ENCODE measurements at places on chromosomes 5 and 9.
A peak's percentile ranks its signal among the peaks of the same experiment; 100 is the strongest.

GRCh38 chr5:81537905-81538547, 144.1 kb upstream of the ACOT12 start:
- DNase-seq, result no peak

DNA sequence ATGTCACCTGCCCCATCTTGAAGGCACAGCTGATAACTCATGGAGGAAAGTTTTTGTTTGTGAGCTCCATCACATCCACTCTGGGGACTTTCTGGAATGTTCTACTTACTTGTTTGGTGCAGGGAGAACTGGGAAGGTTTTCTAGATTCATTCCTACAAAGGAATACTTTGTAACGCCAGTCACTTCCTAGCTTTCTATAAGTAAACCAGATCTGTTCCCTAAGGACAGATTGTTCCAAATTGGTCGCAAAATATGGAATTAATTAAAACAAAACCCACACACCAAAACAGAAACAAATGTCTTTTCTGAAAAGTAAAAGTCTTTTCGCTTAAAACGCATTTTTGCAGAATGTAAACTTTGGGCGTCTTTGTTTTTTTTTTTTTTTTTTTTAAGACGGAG, 167.6 kb downstream of the PDZD2 start:
- DNase-seq, result no peak

DNA sequence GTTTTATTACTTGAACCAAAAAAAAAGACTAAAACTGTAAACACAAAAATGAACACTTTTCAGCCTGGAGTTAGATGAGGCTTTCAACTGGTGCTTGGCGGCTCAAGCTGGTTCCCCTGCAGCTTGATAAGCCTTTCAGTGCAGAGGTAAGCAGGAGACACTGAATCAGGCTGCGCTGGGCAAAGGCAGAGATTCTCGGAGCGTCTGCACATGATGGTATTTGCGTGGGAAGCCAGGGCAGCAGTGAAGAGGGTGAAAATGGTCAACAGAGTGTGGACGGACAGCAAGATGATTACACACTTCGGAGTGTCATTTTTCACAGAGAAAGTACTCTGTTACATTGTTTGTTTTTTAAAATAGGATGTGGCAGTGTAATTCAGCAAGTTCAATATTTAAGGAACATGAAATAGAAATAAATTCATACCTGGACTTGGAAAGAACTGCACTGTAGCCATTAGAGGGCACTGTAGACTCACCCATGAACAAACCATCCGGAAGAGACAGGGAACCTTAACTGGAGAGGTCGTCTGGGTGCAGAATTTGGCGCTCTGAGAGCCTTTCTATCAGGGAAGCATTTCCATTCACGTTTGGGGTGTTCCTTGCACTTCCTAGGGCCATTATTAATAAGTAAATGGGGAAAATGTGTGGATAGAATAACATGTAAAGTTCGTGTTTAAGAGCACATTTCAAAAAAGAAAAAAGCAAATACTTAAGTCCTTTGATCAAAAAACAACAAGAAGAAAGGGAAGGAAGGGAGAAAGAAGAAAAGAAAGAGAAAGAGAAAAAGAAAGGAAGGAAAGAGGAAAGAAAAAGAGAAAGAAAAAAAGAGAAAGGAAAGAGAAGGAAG, 69.8 kb downstream of the ICE1 start:
- DNase-seq, result peak; percentile 63

DNA sequence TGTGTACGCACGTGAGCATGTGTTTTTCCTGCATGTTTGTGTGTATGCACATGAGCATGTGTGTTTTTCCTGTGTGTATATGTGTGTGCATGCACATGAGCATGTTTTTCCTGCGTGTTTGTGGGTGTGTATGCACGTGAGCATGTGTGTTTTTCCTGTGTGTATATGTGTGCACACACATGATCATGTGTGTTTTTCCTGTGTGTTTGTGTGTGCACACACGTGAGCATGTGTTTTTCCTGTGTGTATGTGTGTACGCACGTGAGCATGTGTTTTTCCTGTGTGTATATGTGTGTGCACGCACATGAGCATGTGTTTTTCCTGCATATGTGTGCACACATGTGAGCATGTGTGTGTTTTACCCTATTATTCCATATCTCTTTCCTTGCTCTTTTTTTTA, 205.9 kb downstream of the TRIO start:
- no peak for DNase-seq

All from T47D (cell line).